ENCODE measurements at places on chromosomes 2 and 18.

DNA sequence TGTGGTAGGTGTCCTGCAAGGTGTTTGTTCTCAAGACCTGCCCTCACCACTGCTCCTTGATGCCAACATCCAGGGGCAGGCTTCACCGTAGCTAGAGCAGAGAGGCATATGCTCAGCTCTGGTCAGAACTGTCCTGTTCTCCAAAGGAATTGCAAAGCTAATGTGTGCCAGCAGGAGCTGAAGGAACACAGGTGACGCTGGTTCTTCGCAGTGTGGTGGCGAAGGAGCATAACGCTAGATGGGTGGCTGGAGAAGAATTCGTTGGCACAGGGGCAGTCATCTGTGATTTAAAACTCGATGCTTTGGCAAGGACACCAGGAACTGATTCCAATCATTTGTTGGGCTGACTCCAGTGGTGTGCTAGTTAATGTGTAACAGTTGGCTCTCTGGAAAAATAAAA is 11.4 kb upstream of the PER2 start:
- no peak overlapping the region for H3K4me3 ChIP-seq
- no peak overlapping the region for H3K27ac ChIP-seq
- no peak for DNase-seq

- no peaks in the 10 kb centered on the region for H3K36me3 ChIP-seq
- no peak for DNase-seq
- no peak overlapping the region for H3K4me3 ChIP-seq
- peaks cover 7% of the 10 kb centered on the region for H3K27me3 ChIP-seq
- no peak overlapping the region for H3K27ac ChIP-seq
- no peaks in the 10 kb centered on the region for H3K4me1 ChIP-seq
These were observed 854.3 kb upstream of the ACVR2A start for GRCh38 chr2:146990311-146991054.

DNA sequence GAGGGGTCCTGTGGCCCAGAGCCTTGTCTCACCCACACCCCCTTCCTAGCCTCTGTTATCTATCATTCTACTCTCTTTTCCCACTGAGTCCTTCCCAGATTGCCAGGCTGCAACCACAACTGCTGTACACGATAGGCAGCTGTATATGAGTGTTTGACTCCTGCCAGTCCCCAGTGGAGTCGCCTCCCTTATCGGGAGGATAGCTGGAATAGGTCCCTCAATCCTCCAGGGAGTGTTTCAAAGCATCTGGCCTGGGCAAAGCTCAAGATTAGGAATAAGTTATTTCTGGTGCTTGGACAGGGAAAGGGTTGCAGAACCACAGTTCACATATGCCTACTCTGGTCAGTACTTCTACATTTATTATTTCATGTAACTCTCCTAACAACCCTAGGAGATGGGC is 4.8 kb downstream of the MSGN1 start:
- DNase-seq, result no peak
- H3K4me1 ChIP-seq, result peaks cover 2% of the 10 kb centered on the region
- no peak overlapping the region for H3K4me3 ChIP-seq
- H3K27ac ChIP-seq, result no peak overlapping the region
- H3K27me3 ChIP-seq, result peaks cover 29% of the 10 kb centered on the region

DNA sequence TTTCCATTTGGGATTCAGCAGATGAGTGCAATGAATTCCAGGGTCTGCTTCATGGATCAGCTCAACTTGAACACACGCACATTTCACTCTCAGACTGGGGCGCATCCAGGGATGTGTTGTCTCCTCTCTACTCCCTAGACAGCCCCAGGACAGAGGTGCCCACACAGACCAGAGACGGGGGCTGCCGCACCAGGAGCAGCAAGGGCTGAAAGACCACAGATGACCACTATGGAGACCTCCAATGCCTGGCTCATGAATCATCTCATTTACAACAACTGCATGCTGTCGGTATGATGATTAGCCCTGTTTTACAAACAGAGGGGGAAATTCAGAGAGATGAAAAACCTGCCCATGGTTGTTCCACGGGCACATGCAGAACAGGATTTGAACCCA is 63.1 kb downstream of the CYP26B1 start:
- no peaks in the 10 kb centered on the region for H3K4me1 ChIP-seq
- no peak for DNase-seq
- no peak overlapping the region for H3K4me3 ChIP-seq

- no peaks in the 10 kb centered on the region for H3K36me3 ChIP-seq
- H3K4me3 ChIP-seq, result no peak overlapping the region
- no peak overlapping the region for H3K27ac ChIP-seq
- DNase-seq, result peak; percentile 56
These were observed 57.6 kb downstream of the VAPA start for GRCh38 chr18:9971313-9971920.

GRCh38 chr2:31335921-31336585 is 78.5 kb downstream of the XDH start:
- no peaks in the 10 kb centered on the region for H3K27me3 ChIP-seq
- H3K36me3 ChIP-seq, result no peaks in the 10 kb centered on the region
- no peak overlapping the region for H3K4me3 ChIP-seq
- H3K4me1 ChIP-seq, result no peaks in the 10 kb centered on the region
- H3K27ac ChIP-seq, result no peak overlapping the region
- no peak for DNase-seq

DNA sequence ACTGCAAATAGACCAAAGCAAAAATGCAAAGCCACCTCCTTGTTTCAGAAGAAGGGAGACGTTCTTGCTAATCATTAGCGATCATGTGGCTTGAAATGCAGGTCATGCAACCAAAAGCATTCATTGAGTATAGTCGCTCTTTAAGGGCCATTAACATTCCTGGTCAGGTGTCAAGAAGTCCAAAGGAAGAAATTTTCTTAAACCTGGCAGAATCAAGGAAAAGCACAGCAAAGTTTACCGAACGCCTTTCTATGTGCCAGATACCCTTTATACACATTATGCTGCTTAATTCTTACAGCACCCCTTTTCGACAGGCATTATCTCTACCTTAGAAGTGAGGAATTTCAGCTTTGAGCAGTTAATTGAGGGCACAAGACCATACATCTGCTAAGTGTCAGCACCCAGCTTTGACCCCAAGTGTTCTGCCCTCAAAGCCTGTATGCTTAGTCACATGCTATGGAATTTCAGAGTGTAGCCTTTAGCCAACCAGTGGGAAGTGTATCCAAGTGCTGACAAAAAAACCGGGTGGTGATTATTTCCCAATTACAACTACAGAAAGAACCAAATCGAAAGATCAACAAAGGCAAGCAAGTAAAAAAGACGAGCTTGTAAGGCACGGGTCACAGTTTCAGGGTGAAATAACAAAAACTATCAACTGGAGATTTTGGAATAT is 70.8 kb downstream of the EPHA4 start:
- peaks cover 4% of the 10 kb centered on the region for H3K36me3 ChIP-seq
- no peak overlapping the region for H3K4me3 ChIP-seq
- H3K27ac ChIP-seq, result peak overlapping the region; percentile 20
- no peaks in the 10 kb centered on the region for H3K27me3 ChIP-seq

DNA sequence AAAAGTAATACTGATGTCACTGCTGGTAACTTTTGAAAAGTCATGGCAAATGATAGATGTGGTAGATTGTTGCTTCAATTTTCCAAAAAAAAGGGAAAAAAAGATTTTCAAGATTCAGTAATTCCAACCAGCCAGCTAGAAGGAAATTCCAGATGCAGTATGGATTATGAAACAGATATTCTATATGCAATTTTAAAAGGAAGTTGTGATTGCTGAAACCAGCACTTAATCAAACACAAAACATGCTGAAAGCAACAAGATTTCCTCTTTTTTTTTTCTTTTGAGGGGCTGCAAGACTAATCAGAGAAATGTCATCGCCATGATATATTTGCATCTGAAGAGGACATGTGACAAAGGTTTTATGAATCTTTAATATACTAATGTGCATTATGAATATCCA is 5.1 kb upstream of the HNMT start:
- H3K4me3 ChIP-seq, result no peak overlapping the region
- H3K27ac ChIP-seq, result no peak overlapping the region
- H3K4me1 ChIP-seq, result peaks cover 6% of the 10 kb centered on the region
- H3K36me3 ChIP-seq, result no peaks in the 10 kb centered on the region
- DNase-seq, result no peak

GRCh38 chr2:19580830-19581229 is 222.4 kb upstream of the OSR1 start:
- H3K4me1 ChIP-seq, result no peaks in the 10 kb centered on the region
- H3K36me3 ChIP-seq, result no peaks in the 10 kb centered on the region
- H3K27me3 ChIP-seq, result peaks cover 16% of the 10 kb centered on the region
- DNase-seq, result no peak
- H3K27ac ChIP-seq, result no peak overlapping the region
- H3K4me3 ChIP-seq, result no peak overlapping the region

GRCh38 chr2:190961918-190962487 is 52.0 kb downstream of the STAT1 start:
- no peak for DNase-seq
- H3K4me3 ChIP-seq, result no peak overlapping the region
- H3K4me1 ChIP-seq, result peaks cover 35% of the 10 kb centered on the region
- peaks cover 88% of the 10 kb centered on the region for H3K36me3 ChIP-seq
- no peaks in the 10 kb centered on the region for H3K27me3 ChIP-seq

GRCh38 chr2:31729442-31730092 is 148.8 kb upstream of the SRD5A2 start:
- no peak overlapping the region for H3K27ac ChIP-seq
- peaks cover 12% of the 10 kb centered on the region for H3K27me3 ChIP-seq
- DNase-seq, result no peak
- no peaks in the 10 kb centered on the region for H3K4me1 ChIP-seq
- no peaks in the 10 kb centered on the region for H3K36me3 ChIP-seq
- H3K4me3 ChIP-seq, result no peak overlapping the region

GRCh38 chr18:63132819-63133200 is 186.8 kb downstream of the BCL2 start:
- H3K36me3 ChIP-seq, result peaks cover 20% of the 10 kb centered on the region
- no peak overlapping the region for H3K4me3 ChIP-seq
- no peak for DNase-seq
- no peaks in the 10 kb centered on the region for H3K27me3 ChIP-seq
- peaks cover 53% of the 10 kb centered on the region for H3K4me1 ChIP-seq

DNA sequence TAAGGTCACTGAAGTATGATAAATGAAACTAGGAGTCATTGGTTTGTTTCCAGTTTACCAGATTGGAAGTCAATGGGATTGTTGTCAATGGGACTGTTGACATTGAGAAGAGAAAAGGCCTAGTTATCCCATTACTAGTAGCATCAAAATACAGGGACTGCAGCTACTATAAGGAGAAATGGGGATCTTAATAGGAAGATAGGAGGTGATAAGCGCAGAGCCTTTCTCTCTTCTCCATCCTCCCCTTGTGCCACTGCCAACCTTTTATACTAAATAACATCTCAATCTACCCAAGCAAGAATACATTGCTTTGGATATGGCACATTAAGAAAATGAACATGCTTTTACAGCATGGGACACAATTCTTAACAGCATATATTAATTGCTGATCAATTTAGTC is 10.5 kb upstream of the BBS5 start:
- no peaks in the 10 kb centered on the region for H3K4me1 ChIP-seq
- H3K36me3 ChIP-seq, result no peaks in the 10 kb centered on the region
- no peak overlapping the region for H3K4me3 ChIP-seq
- no peak for DNase-seq
- no peaks in the 10 kb centered on the region for H3K27me3 ChIP-seq

- H3K27ac ChIP-seq, result no peak overlapping the region
- H3K4me1 ChIP-seq, result no peaks in the 10 kb centered on the region
- no peak for DNase-seq
- no peaks in the 10 kb centered on the region for H3K27me3 ChIP-seq
These were observed 291.3 kb upstream of the REG3G start for GRCh38 chr2:78734221-78734620.

GRCh38 chr2:10457846-10458598 is 9.9 kb upstream of the ODC1 start:
- no peak for DNase-seq
- no peak overlapping the region for H3K4me3 ChIP-seq
- peaks cover 9% of the 10 kb centered on the region for H3K4me1 ChIP-seq
- no peak overlapping the region for H3K27ac ChIP-seq
- no peaks in the 10 kb centered on the region for H3K36me3 ChIP-seq

GRCh38 chr2:219626540-219626939 is 890 bp upstream of the SLC4A3 start:
- DNase-seq, result peak; percentile 20
- no peak overlapping the region for H3K27ac ChIP-seq
- H3K4me3 ChIP-seq, result peak overlapping the region; percentile 66
- peaks cover 8% of the 10 kb centered on the region for H3K4me1 ChIP-seq
- H3K27me3 ChIP-seq, result peaks cover 40% of the 10 kb centered on the region
- no peaks in the 10 kb centered on the region for H3K36me3 ChIP-seq

GRCh38 chr2:174158003-174158402 is 90.3 kb downstream of the OLA1 start:
- peaks cover 11% of the 10 kb centered on the region for H3K4me1 ChIP-seq
- no peak overlapping the region for H3K4me3 ChIP-seq
- H3K36me3 ChIP-seq, result peaks cover 36% of the 10 kb centered on the region
- H3K27me3 ChIP-seq, result no peaks in the 10 kb centered on the region
- H3K27ac ChIP-seq, result no peak overlapping the region
- no peak for DNase-seq

DNA sequence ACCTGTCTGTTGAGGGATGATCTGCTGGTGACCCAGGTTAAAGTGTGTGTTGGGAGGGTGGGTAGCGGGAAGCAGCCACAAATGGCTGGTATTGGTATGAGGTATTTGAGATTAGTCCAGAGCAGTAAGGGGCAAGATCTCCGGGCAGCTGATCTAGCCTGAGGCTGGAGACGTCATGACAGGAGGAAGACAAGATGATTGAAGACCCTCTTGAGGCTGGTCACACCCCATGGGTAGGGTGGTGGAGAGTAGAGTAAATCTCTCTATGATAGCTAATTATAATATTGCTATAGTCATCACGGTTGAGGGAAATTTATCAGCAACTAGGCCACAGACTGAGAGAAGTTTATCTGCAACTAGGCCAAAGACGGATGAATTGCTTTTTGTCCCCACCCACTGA is 128.5 kb downstream of the CDCA7 start:
- no peaks in the 10 kb centered on the region for H3K4me1 ChIP-seq
- DNase-seq, result no peak
- H3K36me3 ChIP-seq, result no peaks in the 10 kb centered on the region
- H3K27ac ChIP-seq, result no peak overlapping the region

DNA sequence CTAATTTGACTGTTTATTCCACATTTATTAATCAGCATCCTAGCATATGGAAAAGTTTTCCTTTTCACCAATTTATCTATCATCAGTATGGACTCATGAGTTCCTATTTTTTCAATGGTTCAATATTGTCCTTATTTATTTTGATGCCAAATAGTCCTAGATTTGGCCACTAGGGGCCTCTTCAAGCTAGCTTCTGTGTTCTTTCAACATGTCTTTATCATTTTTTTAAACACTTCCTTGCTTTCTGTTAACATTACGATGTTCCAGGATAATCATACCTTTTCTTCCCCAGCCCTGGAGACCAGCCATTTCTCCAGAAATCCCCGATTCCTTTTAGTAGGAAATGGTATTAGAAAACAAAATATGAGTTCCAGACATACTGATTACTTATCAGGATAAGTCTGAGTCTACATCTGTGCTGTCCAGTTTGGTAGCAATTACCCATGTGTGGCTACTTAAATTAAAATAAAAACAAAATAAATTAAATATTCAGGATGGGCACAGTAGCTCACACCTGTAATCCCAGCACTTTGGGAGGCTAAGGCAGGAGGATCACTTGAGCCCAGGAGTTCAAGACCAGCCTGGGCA is 70.6 kb downstream of the RPE start:
- no peaks in the 10 kb centered on the region for H3K27me3 ChIP-seq
- H3K4me1 ChIP-seq, result no peaks in the 10 kb centered on the region
- no peak overlapping the region for H3K27ac ChIP-seq
- no peaks in the 10 kb centered on the region for H3K36me3 ChIP-seq
